ENCODE measurements at places on chromosomes 16 and 17.
A peak's percentile ranks its signal among the peaks of the same experiment; 100 is the strongest.

- no peak for DNase-seq
These were observed 358 bp downstream of the CHRNE start for GRCh38 chr17:4902540-4902939.

DNA sequence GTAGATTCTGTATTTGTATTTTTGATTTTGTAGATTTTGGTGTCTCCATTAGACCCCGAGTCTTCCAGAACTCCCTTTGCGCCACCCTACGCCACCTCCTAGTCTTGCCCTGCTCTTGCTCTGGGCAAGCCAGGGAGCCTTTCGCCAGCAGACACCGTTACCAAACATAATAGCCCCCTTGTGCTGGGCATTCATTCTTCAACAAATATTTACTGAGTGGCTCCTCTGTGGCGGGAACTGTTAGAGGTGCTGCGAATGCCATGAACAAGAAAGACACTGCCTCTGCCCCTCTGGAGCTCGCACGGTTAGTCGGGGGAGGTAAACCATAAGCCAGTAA, 841 bp upstream of the GPT2 start:
- no peak for DNase-seq

DNA sequence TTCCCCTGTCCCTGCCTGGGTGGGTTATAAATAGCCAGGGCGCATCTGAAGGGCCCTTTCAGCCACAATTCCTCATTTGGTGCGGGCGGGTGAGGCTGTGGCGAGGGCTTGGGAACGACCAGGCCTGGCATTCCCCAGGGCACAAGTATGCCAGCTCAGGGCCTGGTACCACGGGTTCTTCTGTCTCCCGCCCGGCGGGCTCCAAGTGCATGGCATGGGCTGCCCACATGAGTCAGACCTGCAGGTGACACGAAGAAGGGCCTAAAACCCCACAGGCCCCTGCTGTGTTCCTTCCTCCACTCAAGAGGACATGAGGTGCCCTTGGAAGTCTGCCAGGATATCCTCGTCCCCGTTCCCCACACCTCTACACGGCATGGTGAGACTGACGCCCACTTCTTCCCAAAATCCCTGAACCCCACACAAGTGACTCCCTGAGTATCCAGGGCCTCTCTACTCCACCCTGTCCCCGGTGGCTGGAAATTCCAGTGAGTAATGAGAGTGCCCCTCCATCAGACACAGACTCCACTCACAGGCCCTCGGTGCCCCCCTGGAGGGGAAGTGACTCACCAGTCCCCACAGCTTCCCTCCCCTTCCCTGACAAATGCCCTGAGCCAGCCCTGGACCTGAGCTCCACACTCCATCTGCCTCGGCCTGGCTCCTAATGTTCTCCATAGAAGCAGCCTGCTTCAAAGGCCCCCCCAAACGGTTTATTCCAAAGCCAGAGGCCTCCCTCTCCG, 68.8 kb downstream of the ABR start:
- DNase-seq, result no peak

DNA sequence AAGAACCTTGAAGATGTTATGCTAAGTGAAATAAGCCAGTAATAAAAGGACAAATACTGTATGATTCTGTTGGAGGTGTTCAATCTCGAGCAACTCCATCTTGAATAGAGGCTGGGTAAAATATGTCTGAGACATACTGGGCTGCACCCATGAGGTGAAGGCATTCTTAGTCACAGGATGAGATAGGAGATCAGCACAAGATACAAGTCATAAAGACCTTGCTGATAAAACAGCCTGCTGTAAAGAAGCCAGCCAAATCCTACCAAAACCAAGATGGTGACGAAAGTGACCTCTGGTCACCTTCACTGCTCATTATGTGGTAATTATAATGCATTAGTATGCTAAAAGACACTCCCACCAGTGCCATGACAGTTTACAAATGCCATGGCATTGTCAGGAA, 98.1 kb downstream of the RGS9 start:
- DNase-seq, result no peak

DNA sequence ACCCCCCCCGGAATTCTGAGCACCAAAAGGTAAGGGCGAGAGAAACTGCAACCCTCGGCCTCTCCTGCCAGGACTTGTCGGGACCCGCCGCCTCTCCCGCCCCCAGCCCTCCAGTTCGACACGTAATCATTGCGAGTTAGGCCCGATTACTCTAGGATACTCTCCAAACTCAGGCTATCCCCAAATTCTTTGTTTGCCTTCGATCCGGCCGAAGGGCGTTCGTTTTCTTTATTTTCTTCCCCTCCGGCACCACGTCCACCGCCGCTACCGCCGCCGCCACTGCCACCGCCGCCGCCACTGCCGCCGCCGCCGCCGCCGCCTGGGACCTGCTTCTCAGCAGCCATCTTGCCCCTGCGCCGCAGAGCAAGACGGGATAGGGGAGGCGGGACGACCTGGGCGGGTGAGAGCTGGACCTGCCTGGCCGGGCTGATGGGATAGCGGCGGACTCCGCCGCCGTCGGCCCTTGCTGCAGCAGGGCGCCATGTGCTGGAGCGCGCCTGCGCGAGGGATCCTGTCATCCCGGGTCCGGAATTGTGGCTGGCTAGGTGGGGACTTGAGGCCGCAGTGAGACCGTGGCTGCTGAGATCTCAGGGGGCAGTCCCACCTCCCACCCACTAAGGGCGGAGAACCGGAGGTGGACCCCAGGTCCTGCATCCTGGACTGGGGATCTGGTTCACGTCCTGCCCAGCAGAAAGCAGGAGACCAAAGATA, at the start of gene SRP68:
TSS of gene SRP68 (minus strand) at position 370 of the 711 bp plus-strand sequence. CDS start at position 344, 26 bp downstream.
- DNase-seq, result peak; percentile 78

GRCh38 chr16:73614131-73614530, 566.2 kb upstream of the ZFHX3 start:
- DNase-seq, result no peak

GRCh38 chr17:34556931-34557330, 22.5 kb upstream of the TMEM132E start:
- DNase-seq, result no peak

DNA sequence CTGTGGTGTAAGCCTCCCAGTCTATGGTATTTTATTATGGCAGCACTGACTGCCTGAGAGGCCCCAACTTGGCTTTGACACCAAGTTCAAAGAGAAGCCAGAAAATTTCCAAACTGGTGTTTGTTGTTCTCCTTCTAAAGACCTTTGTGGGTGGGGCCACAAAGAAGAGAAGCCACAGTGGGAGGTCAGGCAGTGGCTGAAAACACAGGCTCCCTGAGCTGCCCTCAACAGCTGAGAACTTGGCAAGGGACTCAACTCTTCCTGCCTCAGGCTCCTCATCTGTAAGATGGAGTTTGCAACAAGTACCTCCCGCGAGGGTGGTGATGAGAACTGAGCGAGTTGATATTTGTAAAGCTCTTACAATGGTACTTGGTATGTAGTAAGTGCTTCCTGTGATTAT, 18.2 kb downstream of the CES5A start:
- DNase-seq, result no peak

- DNase-seq, result peak; percentile 63
These were observed 2.5 kb downstream of the RNF166 start for GRCh38 chr16:88703486-88704309.

GRCh38 chr17:43548689-43549379, 2.7 kb upstream of the ETV4 start:
- no peak for DNase-seq

GRCh38 chr17:77783991-77784820, 174.3 kb upstream of the TNRC6C start:
- DNase-seq, result peak; percentile 67

GRCh38 chr17:50173335-50173941, 7.6 kb downstream of the SGCA start:
- no peak for DNase-seq

- DNase-seq, result no peak
These were observed 29.6 kb downstream of the OGFOD1 start for GRCh38 chr16:56480776-56481467.
